ENCODE measurements at places on chromosomes 7 and 10.

DNA sequence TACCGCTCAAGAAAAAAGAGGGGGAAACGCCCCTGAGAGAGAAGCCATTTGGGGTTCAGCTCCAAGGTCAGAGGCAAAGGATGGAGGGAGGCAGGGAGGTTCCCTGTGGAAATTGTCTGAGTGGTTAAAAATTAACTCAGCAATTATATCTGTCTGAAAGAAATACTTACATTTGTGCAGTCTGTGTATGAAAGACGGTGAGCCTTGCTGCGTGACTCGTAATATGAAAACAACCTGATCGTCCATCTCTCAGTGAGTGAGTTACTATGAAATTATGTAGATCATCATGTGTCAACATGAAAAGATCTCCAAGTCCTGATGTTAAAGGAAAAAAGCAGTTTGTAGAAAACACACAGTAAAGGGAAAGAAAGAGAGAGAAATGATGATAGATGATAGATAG lies 67.2 kb upstream of the FAM204A start:
- DNase-seq: no peak

DNA sequence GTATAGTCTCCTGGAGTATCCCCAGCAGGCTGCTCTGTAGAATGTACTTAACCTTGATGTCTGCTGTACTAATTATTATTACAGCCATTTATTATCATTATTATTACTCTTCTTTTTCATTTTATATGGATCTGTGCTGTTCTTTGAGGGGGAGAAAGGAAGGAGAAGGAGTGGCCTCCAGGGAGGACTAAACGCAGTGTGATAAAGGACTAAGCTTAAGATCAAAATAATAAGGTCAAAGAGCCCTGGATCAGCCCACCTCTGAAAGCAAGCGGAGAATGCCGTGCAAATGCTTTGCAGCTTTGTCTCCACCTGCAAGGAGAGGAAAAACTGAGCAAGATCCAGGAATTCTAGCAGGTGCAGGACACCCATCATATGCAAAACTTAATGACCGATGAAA lies 65.3 kb downstream of the RELN start:
- no peak for DNase-seq

GRCh38 chr10:11573497-11573896 lies 38.0 kb downstream of the USP6NL start:
- DNase-seq: no peak

DNA sequence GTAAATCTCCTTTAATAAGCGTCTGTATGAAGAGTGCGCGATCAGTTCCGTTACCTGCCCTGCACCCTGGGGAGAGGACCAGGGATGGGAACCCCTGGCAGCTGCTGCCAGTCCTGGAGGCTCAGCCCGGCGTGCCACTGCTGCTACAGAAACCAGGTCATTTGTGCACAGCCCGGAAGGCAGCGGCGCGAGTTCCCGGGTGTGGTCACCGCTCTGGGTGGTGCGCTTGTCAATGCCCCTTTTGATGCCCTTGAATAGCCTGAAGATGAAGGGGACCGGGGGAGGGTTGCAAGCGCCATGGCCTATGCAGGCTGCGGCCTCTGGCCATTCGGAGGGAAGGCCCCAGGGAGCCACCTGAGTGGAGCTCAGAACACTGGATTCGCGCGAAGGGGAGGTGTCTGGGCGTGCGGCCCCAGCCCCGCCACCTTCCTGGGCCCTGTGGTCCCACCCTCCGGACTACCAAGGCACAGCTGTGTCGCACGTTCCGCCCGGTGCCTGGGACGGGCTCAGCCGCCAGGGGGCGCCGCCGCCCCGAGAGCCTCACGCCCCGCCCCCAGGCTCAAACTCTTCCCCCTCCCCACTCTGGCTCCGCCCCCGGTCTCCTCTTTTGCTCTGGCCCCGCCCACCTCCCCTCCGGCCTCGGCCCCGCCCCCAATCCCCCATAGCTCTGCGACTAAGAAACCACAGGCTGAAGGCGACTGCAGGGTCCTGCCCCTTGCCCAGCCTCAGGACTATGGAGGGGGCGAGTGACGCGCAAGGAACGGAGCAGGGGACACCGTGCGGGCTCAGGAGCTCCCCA lies 16.5 kb downstream of the AP5Z1 start:
- peak; percentile 85 for DNase-seq

GRCh38 chr10:94630017-94630688 lies 53.4 kb upstream of the CYP2C18 start:
- DNase-seq: no peak

DNA sequence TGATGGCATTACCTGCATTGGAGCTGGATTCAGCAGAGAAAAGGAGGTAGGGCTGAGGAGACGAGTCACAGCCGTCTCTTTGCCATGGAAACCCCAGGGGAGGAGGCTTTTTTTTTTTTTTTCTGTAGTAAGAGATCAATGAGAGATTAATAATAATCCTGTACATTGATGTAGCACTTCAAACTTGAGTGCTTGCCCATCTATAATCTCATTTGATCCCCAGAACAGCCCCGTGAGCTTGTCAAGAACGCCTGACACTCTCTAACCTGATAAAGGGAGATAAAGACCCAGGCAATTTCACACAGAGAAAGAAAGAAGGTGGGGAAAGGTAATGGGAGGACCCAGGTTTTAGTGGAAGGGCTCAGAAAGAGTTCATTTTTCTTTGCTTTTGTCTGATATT lies 195.2 kb upstream of the FOXK1 start:
- no peak for DNase-seq

DNA sequence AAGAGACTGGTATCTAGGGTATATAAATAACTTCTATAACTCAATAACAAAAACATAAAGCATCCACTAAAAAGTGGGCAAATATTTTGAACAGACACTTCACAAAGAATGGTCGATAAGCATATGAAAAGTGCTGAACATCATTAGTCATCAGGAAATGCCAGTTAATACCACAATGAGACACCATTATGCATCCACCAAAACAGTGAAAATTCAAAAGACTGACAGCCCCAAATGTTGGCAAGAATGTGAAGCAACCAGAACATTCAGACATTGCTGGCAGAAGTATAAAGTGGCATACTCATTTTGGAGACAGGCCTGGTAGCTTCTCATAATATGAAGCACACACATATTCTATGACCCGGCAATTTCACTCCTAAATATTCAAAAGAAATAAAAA lies 26.5 kb upstream of the GSAP start:
- DNase-seq: no peak
